Dermis blood vessel endothelial cell (primary cell): ENCODE measurements at places on chromosomes 6 and 20.

DNA sequence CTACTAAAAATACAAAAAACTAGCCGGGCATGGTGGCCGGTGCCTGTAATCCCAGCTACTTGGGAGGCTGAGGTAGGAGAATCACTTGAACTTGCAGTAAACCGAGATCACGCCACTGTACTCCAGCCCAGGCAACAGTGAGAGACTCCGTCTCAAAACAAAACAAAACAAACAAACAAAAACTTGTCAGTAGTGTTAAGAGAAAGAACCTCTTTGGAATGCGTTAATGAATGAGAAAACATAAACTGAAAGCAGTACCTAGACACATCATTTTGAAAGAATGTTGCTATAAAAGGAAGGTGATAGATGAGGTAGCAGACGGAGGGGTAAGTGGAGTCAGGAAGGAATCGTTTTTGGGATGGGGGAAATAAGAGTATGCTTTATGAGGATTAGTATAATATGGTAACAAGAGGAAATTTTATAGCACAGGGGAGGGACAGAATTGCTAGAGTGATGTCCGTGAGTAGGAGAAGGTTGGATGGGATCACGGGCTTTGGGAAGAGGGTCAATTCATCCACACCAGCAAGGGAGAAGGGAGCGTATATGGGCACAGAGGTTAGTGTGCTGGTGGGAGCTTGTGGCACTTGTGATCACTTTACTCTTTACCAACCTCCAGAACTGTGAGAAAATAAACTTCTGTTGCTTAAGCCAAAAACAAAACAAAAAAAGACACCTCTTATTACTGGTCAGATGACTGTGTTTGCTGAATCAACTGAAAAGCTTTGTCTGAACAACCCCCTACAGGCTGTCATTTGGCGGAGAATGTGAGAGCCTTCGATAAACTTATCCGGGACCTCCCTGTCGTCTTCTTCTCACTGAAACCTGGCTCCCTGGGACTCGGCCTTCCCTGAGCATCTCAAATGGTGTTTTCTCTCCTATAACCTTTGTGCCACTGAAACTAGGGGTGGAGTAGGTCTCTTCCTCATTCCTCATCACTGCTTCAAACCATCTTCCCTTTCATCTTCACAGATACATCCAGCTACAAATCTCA lies 48.9 kb upstream of the TFAP2A start:
- no peak for DNase-seq

GRCh38 chr6:63998991-63999390 lies 363.4 kb downstream of the PHF3 start:
- DNase-seq = no peak

DNA sequence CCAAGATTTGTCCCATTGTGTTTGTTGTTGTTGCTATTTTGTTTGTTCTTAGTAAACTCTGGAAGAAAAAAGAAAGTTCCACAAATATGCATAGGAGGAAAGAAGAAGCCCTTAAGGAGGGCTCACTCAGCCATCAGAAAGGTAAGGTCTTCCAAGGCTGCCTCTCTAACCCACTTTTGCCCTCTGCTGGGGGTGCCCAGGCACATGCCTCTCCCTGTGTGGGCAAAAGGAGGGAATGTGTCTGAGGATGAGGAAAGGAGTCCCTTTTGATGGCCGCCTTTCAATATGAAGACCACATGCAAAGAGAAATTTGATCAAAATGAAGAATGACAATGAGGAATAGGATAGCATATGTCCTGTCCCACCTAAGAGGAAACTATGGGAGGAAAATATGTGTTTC lies 248.2 kb upstream of the POU3F2 start:
- DNase-seq = no peak

- no peak for DNase-seq
Observed at GRCh38 chr6:15715060-15715459, 52.2 kb upstream of the DTNBP1 start.

DNA sequence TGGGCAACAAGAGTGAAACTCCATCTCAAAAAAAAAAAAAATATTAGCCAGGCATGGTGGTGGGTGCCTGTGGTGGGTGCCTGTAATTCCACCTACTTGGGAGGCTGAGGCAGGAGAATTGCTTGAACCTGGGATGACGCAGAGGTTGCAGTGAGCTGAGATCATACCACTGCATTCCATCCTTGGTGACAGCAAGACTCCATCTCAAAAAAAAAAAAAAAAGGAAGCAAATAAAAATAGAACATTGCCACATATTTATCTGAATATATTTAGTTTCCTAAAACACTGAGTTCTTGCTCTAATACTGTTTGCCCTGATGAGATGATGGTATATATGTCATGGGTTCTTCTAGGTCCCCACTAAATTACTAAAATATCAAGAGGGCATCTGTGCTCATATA lies 28.4 kb downstream of the CASP8AP2 start:
- no peak for DNase-seq

GRCh38 chr20:33676652-33677645 lies 2.7 kb upstream of the NECAB3 start:
- DNase-seq = no peak

GRCh38 chr20:15784020-15784419 lies 789.2 kb downstream of the KIF16B start:
- DNase-seq = no peak

- DNase-seq = no peak
Observed at GRCh38 chr20:42844751-42845150, 345.0 kb downstream of the PTPRT start.

- DNase-seq = peak; percentile 73
Observed at GRCh38 chr20:63969838-63970713, at the start of gene ZNF512B. TSS of gene ZNF512B (minus strand) at chr20:63969930. CDS start at chr20:63967950, 1,980 bp downstream.

GRCh38 chr6:73086726-73087125 lies 138.6 kb downstream of the KHDC1L start:
- no peak for DNase-seq

GRCh38 chr6:152124429-152125074 lies 317.1 kb downstream of the ESR1 start:
- DNase-seq = peak; percentile 85
